ENCODE measurements at places on chromosomes 5 and 9. TPM values are rescaled to one million over a fixed set of nuclear protein-coding genes. Genes with fewer than 3 reads are reported as not detected.

Gene PCA3
- total RNA-seq, result not detected

Gene TXN
- 647 TPM for total RNA-seq

Gene RNF183
- total RNA-seq, result 4.2 TPM

Gene PCDHA3
- total RNA-seq, result not detected

GRCh38 chr5:79702606-79703380, 13.2 kb downstream of the CMYA5 start:
- no peak for ATAC-seq

GRCh38 chr5:174843263-174844250, 119.2 kb downstream of the MSX2 start:
- ATAC-seq, result no peak

GRCh38 chr9:124975131-124975530, 34.2 kb upstream of the GOLGA1 start:
- no peak for ATAC-seq

GRCh38 chr9:98550206-98550820, 158.4 kb downstream of the GABBR2 start:
- ATAC-seq, result no peak

Data from esophagus mucosa (tissue), 1 donor.